ENCODE measurements at places on chromosomes 6 and 20.

DNA sequence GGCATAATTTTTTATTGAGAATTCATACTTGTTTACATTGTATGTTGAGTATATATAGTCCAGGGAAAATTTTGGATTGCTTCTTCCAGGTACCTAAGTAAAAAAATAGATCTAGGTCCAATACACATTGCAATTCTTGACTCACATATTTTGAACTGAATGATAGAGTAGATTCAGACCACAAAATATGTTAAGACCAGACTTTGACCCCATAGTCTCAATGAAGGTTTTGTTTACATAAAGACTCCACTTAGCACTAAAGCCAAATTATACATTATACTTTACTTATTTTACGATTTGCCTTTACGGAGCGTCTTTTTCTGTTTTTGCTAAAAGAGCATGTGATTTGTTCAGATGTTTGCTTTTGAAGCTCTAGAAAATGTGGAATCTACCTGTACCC is 144.1 kb upstream of the PTCHD4 start:
- DNase-seq = no peak

DNA sequence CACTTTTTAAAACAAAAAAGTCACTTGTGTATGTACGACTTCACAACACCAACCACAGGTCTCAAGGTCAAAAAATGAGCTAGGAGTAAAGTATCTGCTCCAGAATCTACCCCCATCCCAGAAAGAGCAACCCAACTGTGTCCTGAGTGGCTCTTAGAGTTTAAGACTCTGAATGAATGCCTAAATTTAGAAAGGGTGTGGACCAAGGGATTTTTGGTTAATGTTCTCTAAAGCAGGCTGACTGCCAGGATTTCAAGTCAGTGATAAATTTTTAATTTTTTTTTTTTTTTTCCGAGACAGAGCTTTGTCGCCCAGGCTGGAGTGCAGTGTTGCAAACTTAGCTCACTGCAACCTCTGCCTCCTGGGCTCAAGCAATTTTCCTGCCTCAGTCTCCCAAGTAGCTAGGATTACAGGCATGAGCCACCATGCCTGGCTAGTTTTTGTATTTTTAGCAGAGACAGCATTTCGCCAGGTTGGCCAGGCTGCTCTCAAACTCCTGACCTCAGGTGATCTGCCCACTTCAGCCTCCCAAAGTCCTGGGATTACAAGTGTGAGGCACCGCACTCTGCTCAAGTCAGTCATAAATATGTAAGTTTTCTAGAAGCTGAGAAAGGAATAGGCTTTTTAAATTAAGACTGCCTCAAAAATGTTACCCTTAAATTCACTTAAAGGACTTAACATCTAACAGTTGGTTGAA is 20.2 kb downstream of the STAU1 start:
- no peak for DNase-seq

GRCh38 chr6:142356201-142356883 is 54.5 kb downstream of the ADGRG6 start:
- no peak for DNase-seq

GRCh38 chr20:45153752-45154151 is 20.9 kb upstream of the PI3 start:
- no peak for DNase-seq

DNA sequence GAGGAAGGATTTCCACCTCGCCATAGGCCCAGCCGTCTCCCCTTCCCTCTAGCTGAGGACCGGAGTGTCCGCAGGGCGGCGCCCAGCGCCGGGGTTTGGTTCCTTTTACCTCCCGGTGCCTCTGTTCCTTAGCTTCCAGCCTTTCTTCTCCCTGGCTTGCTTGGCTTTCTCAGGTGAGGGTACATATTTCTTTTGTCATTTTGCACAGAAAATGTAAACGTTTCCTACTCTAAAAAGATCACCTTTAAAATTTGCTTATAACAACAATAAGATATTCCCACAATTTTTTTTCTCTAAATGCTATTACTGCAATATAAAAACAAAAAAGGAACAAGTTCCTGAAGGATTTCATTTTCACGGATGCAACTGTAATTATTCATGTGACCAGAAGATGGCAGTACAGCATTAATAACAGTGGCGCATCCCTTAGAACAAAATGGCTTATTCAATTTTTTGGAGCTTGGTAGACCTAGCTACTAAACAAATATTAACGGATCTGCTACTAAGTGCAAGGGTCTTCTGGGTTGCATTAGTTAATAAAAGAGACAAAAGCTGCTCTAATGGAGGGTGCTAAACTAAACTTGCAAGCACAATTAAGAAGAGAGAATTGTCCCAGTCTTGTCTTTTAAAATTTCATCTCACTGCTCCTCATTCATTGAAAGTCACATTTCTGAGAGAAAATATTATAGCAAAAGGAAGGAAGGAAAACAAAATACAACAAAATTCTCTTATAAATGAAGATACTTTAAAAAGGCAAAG is 172.9 kb downstream of the ADGRG6 start:
- DNase-seq = peak; percentile 70

DNA sequence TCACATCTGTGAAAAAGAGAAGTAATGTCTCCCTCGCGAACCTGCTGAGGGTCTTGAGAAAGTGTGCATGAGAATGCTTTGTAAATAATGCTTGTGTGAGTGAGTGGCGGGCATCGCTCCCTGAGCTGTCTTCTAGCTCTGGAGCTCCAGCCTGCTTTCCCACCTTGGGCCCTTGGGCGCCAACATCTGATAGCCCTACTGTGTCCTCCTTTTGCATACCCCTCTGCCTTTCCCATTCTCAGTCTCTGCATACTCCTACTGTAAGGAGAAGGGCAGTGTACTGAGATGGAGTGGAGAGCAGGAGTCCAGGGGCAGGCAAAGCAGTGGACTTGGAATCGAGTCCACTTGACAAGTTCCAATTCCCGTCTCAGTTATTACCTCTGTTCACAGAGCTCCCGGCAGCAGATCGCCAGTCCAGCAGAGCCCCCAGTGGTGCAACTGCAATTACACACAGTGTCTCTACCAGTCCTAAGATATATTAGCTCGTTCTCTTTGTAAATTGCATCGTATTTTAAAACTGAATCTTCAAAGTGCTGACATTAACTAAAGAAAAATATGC is 847 bp upstream of the NCR2 start:
- DNase-seq = no peak

DNA sequence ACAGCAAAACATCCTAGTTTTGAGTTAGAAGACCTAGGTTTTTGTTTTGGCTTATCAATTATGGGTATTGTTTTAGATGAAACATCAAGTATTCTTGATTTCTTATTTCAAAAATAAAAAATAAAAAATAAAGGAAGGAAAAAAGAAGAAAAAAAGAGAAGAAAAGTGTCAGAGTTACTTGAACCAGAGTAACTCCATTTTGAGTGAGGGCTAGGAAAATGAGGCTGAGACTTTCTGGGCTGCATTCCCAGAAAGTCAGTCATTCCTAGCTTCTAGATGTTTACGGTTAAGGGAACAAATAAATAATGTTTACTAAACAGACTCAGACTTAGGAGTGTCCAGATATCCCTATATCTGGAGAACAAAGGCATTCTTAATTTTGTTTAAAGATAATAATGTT is 45.3 kb upstream of the HFE start:
- DNase-seq = no peak
